Endothelial cell of umbilical vein (primary cell): ENCODE measurements at places on chromosomes 16 and 17. TPM values are rescaled to one million over a fixed set of nuclear protein-coding genes. Genes with fewer than 3 reads are reported as not detected.

TMEM100 gene
- total RNA-seq, result not detected in 2 replicates

BAIAP3 gene
- total RNA-seq, result 0.66 and 0.88 TPM in 2 replicates

KRTAP9-2 gene
- not detected in 2 replicates for total RNA-seq

OTOP3 gene
- total RNA-seq, result not detected in 2 replicates

ADAP2 gene
- 1.0 and 1.1 TPM in 2 replicates for total RNA-seq
